SW480 (cell line): ENCODE measurements at places on chromosomes 12 and 14.

DNA sequence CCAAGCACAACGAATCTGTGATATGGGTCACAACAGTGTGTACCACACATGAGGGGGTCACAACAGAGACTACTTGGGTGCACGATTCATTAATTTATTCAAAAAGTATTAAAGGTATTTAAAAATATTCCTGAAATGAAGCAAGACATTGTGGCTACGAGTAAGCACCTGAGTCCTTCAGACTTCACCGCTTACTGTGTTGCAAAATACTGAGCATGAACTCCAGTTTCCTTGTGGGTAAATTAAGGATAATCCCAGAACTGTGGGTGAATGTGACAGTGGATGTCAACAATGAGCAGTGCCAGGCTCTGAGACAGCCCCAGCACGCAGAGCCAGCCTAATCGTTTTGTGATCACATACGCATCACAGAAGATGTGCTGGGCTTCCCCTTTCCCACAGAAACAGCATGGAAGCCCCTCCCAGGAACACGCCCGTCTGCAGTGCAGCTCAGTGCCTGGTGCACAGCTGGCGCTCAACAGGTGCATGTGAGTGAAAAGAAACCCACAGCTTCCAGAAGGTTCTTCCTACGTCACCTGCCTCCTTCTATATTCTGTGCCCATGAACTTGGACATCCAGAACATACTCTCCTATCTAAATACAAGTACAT lies 29.1 kb downstream of the CDC42BPB start:
- no peak for DNase-seq

DNA sequence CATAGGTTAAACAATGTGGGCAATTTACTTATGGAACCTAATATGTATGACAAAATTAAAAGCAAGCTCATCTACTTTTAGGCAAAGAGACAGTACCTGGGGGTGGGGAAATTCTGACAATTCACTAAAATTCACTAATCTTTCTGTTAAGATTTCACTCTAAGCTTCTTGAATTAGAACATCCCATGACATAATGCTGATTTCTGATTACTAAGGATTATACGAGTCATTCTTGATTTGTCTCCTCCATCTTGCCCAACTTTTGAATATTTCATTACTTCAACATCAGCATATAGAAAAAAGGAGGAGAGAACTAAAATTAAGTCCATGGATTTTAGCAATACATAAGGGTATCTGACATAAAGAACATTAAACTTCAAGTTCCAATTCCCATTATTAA lies 2.4 kb downstream of the CEP83 start:
- no peak for DNase-seq

DNA sequence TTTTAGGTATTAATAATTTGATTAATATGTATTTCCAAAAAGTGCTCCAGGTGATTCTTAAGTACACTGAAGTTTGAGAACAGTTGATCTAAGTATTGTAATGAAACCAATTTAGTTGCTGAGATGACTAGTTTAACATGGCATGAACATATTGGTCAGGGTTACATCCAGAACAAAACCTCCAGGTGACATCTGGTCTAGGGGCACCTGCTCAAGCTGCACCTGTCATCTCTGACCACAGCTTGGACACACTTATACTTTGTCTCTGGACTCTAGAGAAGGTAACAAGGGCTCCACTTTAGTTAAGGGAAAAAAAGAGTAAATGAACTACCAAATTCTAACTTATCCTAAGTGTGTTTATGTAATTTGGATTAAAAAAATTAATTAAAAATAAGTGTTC lies 8.1 kb downstream of the ARID2 start:
- no peak for DNase-seq

GRCh38 chr14:95597784-95598211 lies 62.9 kb downstream of the GLRX5 start:
- peak; percentile 48 for DNase-seq

- DNase-seq = no peak
Measured at GRCh38 chr14:60803871-60804270, 69.3 kb downstream of the MNAT1 start.

- no peak for DNase-seq
Measured at GRCh38 chr12:47731723-47732122, 6.4 kb upstream of the ENDOU start.

DNA sequence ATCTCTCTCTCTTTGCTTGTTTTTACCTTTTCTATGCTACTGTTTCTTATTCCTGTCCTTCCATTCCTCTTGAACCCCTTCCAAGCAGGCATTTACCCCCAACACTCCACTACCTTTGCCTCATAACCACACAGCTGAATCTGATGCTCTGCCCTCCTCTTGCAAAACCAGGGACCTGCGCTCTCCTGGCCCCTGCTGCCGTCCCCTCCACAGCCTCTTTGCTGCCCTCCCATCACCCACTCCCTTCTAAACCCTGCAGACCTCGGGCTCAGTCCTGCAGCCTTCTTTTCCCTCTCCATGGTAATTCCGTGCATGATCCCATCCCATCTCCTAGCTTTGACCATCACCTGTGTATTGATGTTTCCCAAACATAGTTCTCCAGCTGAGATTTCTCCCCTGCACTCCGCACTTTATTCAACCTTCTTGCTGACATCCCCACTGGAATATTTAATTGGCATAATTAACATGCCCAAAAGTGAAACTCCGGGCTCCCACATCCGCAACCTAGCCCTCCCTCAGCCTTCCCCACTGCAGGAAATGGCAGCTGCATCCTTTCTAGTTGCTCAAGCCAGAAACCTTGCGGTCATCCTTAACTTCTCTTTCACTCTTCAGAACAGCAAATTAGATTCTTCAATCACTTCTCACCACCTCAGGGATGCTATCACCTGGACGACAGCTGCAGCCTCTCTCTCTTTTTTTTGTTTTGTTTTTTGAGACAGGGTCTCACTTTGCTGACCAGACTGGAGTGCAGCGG lies 16.0 kb downstream of the FIGNL2 start:
- DNase-seq = no peak

DNA sequence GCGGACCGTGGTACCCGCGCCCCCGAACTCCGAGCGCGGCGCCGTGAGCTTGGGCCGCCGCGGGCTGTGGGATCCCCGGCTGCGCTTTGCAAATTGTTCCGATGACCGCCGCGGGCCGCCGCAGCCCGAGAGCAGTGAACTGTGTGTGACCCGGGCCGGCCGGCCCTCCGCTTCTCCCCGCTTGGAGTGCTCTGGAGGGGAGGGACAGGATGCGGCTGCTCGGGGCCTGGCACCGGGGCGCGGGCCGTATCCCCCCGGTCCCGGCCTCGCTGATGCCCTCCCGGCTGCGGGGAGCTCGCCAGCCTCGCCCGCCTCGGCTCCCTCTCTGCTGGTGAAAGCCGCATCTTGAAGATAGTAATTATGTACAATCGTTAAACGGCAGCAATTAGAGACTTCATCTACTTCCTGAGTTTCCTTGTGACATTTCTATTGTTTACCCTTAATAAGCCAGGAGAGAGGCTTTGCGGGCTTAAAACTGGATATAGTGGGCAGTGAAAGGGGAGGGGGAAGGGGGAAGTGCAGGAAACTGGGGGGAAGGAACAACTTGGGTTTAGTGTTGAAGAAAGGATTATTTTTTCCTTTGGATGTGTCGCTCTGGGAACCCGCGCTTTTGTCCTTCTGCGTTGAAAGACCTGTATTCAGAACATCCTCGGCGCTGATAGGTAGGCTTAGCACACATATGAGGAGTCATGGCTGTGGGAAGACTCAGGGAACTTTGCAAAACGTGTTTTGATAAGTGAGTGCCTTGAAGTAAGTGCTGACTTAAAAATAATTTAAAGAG lies 1.2 kb downstream of the PELI2 start:
- DNase-seq = peak; percentile 17

DNA sequence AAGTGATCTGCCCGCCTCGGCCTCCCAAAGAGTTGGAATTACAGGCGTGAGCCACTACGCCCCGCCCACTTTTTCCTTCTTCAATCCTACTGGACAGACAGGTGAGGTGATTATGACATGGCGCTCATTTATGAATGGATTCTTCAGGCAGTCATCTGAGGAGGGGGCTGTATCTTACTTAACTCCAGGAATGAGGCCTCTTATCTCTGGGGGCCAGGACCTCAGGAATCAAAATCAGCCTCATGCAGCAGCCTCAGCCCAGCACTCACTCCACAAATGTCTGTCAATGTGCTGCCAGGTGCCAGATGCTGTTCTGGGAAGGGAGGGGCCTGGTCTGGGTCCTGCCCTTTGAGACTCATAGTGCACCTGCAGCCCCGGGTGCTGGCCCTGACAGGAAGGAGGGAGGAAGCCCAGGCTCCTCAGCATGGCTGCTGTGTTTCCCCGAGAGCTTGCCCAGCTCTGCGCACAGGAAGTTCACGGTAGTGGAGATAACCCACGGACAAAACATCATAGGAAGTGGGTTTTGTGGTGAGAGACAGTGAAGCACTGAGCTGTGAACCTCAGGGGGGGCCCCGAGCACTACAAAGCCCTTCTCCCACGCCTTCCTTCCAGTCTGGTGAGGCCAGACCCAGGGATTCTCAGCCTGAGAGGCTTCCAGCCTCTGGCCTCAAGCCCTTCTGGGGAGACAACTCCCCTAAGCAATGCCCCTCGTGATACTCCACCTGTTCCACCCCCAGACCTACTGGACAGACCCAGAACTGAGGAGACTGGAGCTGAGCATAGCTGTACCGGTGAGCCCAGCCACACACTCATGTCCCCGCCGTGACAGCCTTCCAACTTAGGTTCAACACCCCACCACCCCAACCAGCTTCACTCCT lies 22.3 kb downstream of the GALNT6 start:
- DNase-seq = peak; percentile 82

GRCh38 chr14:51041883-51042282 lies 53.0 kb downstream of the TRIM9 start:
- no peak for DNase-seq

DNA sequence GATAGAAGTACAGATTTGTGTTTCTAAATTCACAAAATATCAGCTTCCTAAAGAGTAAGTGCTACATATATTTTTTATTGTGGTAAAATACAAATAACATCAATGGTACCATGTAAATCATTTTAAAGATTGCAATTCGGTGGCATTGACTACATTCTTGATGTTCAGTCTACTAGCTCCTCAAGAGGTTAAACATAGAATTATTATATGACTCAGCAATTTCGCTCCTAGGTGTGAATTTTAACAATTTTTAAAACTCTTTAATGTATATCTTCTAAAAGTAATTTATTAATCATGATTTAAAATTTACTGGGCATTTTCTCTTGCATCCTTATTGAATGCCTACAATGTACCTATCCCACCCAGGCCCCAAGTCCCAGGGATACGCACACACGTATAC lies 29.8 kb upstream of the OAS1 start:
- DNase-seq = no peak

DNA sequence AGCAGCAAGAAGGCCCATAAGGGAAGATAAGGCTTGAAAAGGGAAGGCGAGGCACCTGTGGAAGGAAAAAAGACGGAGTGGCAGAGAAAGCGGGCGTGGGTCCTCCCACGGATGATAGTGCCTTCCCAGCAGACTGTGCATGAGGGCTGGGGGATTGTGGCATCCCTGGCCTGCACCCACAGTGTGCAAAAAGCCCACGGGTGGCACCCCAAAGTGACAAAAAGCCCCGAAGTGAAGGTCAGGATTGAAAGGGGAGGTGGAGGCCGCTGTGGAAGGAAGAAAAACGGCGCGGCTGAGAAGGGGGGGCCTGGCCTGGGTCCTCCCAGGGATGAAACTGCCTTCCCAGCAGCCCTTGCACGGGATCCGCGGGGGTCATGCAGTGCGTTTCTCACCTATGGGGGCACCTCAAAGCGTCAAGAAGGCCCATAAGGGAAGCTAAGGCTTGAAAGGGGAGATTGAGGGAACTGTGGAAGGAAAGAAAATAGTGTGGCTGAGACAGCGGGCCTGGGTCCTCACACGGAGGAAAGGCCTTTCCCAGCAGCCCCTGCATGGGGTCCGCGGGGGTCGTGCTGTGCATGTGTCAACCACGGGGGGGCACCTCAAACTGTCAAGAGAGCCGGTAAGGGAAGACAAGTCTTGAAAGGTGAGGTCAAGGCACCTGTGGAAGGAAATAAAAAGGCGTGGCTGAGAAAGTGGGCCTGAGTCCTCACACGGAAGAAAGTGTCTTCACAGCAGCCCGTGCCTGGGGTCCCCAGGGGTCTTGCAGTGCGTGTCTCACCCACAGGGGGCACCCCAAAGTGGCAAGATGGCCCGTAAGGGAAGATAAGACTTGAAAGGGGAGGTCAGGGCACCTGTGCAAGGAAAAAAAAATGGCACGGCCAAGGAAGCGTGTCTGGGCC lies 274.1 kb downstream of the ALG10 start:
- no peak for DNase-seq

DNA sequence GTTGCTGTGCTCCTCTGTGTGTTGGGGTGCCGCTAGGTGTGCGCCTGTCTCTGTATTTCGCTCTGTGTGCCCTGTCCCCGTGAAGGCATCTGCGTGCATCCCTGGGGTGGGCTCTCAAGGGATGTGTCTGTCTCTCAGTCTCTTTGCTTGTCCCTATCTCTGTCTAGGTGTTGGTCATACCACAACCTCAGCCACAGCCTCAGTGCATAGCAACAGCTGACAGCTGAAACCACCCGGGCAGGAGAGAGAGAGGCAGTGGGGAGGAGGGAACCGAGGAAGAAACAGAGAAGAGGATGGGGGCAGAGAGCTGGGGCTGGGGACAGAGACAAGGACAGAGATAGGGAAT lies 953 bp upstream of the NXPH4 start:
- no peak for DNase-seq

- no peak for DNase-seq
Measured at GRCh38 chr14:67768219-67768618, 48.2 kb downstream of the ZFYVE26 start.

GRCh38 chr12:91985002-91985787 lies 160.5 kb downstream of the BTG1 start:
- peak; percentile 38 for DNase-seq

GRCh38 chr12:117377758-117378157 lies 16.3 kb upstream of the NOS1 start:
- peak; percentile 31 for DNase-seq

GRCh38 chr12:6158255-6158654 lies 33.8 kb upstream of the VWF start:
- no peak for DNase-seq

DNA sequence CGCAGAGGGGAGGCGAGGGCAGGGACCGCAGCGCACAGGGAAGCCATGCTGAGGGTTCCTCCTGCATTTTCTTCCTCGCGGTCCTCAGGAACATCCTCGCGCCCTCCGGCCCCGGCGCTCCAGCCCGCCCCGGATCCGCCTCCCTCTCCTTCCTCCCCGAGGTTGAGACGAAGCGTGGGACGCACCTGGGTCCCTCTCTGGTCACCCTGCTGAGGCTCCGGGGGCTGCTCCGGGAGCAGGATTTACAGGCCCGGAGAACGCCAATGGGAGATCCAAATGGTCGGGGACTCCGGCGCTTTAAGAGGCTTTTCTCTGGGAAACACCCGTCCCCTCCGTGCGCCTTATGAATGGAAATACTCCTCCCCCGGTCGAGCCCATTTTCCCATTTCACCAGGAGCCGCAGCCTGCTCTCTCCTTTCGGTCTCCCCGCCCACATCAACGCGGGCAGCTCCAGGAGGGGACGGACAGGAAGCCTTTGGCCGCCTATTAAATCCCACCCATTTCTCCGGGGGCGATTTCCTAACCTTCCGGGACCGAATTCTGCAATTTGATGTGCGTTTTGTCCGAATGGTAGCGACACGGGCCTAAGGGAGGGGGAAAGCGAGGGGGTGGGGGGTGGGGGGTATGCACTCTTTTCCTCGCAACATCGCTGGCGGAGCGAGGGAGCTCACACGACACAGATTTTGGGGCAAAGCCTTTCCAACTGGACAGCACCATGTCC lies at the start of gene UNC79:
UNC79 (plus strand) TSS at position 625 of the 721 bp plus-strand sequence; CDS start at position 716, 91 bp downstream.
- DNase-seq = no peak
